Dermis blood vessel endothelial cell (primary cell): ENCODE measurements at places on chromosomes 2 and 18. TPM values are rescaled to one million over a fixed set of nuclear protein-coding genes. Genes with fewer than 3 reads are reported as not detected.
A peak's percentile ranks its signal among the peaks of the same experiment; 100 is the strongest.

The SCYGR4 gene
- not detected in 2 replicates for total RNA-seq

The EMILIN1 gene
- 33.7 and 41.9 TPM in 2 replicates for total RNA-seq

The RRM2 gene
- total RNA-seq = 19.9 and 90.8 TPM in 2 replicates

The MDH1 gene
- total RNA-seq = 118 and 139 TPM in 2 replicates

The CSRNP3 gene
- total RNA-seq = 0.51 and 0.65 TPM in 2 replicates

The ACYP2 gene
- total RNA-seq = 8.2 and 9.4 TPM in 2 replicates

The PXDN gene
- 563 and 762 TPM in 2 replicates for total RNA-seq

The IL1R1 gene
- total RNA-seq = 24.2 and 24.7 TPM in 2 replicates

The COL3A1 gene
- total RNA-seq = 4.2 and 10.9 TPM in 2 replicates

The KLF7 gene
- 14.0 and 20.7 TPM in 2 replicates for total RNA-seq

The TEKT4 gene
- total RNA-seq = not detected in 2 replicates

The CDH2 gene
- total RNA-seq = 1.8 and 1.9 TPM in 2 replicates

The IGFBP5 gene
- total RNA-seq = 0.65 and 6.1 TPM in 2 replicates

The POTEF gene
- 0.33 and 0.34 TPM in 2 replicates for total RNA-seq

DNA sequence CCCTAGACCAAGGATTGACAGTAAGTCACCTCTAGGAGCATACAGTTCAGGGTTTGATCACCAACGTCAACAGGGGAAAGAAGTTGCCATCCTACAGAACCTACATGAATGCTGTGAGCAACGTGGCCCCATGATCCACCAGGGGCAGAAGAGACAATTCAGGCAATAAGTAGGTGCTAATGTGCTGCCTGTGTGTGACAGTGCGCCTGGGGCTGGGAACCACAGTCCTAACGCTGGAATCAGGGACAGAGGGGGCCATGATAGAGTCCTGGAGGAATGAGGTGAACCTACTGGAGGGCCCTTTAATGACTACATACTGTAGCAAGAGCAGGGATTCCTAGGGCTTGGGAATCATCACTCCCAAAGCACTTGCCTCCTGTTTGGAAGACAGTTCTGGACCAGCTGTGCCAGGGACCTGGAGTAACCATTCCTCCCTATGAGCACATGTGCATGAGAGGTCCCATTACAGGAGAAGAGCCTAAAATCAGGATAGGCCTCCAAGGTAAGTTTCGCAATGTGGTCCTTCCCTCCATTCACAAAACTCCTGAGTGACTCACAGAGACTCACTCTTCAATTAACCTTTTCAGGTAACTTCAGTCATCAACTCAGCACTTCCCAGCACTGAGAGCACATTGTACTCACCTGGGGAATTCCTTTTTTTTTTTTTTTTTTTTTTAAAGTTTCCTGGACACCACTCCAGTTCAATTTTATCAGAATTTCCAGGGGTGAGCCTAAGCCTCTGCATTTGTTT lies 214.0 kb downstream of the TMEM163 start:
- DNase-seq = no peak

DNA sequence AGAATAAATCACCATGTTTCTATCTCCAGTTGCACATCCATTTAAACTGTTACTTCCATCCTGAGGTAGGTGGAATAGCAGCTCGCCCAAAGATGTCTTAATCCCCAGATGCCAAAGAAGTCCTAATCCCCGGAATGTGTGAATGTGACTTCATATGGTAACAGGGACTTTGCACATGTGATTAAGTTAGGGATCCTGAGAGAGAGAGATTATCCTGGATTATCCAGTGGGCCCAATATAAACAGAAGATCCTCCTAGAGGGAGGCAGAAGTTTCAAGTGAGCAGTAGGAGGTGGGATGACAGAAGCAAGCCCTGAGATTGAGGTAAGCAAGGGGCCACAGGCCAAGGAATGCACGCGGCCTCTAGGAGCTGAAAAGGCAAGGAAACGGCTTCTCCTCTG lies 19.8 kb downstream of the CREG2 start:
- no peak for DNase-seq

- no peak for DNase-seq
Observed at GRCh38 chr2:171958475-171958874, 36.2 kb downstream of the HAT1 start.

DNA sequence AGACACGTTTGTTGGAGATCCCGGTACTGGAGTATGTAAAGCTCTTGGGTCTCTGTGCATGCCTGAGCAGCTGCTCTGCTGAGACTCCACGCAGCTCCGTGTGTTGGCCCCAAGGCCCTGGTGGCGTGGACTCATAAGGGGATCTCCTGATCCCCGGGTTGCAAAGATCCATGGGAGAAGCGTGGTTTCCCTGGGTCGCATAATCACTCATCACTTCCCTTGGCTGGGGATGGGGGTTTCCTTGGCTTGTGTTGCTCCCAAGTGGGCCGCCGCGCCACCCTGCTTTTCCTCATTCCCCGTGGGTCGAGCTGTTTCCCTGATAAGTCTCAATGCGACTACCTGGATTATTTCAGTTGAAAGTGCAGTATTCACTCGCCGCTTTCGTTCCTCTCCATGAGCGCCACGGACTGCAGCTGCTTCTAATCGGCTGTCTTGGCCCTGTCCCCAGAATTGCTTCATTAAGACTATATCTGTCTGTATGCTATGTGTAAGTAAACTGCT lies 76.0 kb downstream of the EPC2 start:
- no peak for DNase-seq

DNA sequence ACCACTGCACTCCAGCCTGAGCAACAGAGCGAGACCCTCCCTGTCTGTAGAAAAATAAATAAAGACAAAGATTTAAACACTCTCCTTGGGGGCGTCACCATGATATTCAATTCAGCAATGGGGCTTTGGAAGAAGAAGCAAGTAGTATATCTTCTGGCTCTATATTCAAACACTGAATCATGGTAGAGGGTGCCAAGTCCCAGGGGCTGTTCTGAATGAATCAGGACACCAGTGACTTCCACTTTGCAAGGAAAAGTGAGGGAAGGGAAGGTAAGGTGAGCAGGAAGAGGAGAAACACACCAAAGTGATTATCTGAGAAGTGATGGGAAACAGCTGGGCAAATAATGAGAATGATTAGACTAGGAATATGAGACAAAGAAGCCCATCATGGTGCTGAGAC lies 80.5 kb downstream of the AAK1 start:
- no peak for DNase-seq

GRCh38 chr2:216279459-216279858 lies 92.8 kb downstream of the MARCHF4 start:
- DNase-seq = peak; percentile 28

DNA sequence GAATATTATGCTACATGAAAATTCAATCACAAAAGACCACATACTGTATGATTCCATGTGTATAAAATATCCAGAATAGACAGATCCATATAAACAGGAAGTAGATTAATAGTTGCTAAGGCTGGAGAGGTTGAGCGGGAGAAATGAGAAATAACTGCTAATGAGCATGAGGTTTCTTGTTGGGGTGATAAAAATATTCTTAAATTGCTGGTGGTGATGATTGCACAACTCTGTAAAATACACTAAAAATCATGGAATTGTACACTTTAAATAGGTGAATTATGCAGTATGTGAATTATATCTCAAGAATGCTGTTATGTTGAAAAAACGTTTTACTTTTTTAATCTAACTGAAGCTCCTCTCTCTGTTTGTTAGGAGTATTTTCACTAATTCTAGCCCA lies 101.8 kb upstream of the CREB1 start:
- DNase-seq = no peak

- no peak for DNase-seq
Observed at GRCh38 chr2:219661955-219662395, 34.5 kb downstream of the SLC4A3 start.

DNA sequence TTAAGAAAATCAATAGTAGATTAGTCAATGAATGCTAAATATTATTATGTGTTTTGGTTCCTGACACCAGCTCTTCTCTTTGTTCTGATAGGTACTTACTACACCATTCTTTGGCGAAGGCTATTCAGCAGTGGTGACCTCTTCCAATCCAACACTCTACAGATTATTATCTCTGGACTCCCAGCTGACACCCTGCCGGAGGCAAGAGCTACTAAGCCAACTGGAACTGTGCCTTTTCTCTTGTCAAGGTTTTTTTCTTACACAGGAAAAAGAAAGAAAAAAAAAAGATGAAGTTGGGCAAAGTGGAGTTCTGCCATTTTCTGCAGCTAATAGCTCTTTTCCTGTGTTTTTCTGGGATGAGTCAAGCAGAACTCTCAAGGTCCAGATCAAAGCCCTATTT lies 11.7 kb downstream of the CDH7 start:
- DNase-seq = no peak

- DNase-seq = no peak
Observed at GRCh38 chr2:181786371-181787228, 104.9 kb upstream of the ITPRID2 start.

- no peak for DNase-seq
Observed at GRCh38 chr2:162676515-162676914, 162.1 kb downstream of the KCNH7 start.

DNA sequence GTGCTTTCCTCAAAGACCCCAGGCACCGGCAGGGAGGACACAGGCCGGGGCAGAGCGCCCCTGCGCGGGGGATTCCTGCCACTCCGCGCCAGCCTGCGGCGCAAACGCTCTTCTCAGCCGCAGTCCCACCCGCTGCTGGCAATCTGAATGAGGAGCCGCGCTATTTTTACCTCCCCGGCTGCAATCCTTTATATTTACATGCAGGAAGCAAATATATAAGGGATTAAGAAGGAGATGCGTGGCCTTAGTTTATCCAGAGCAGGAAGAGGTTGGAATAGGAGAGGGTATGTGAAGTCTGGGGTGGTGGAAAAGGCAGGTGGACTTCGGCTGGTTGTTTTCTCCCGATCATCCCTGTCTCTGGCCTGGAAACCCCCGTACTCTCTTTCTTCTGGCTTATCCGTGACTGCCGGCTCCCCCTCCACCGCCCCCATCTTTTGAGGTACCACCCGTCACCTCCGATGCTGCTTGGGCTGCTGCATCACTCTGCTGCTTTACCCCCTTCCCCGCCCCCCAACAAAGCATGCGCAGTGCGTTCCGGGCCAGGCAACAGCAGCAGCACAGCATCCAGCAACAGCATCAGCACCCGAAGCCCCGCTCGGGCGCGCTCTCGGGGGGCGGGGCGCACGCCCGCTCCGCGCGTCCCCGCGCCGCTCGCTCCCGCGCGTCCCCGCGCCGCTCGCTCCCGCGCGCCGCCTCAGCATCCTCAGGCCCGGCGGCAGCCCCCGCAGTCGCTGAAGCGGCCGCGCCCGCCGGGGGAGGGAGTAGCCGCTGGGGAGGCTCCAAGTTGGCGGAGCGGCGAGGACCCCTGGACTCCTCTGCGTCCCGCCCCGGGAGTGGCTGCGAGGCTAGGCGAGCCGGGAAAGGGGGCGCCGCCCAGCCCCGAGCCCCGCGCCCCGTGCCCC lies at the start of gene ADAM23:
TSS of gene ADAM23 (plus strand) at position 700 of the 902 bp plus-strand sequence. CDS start 335 bp downstream, outside the sequence.
- DNase-seq = peak; percentile 65

DNA sequence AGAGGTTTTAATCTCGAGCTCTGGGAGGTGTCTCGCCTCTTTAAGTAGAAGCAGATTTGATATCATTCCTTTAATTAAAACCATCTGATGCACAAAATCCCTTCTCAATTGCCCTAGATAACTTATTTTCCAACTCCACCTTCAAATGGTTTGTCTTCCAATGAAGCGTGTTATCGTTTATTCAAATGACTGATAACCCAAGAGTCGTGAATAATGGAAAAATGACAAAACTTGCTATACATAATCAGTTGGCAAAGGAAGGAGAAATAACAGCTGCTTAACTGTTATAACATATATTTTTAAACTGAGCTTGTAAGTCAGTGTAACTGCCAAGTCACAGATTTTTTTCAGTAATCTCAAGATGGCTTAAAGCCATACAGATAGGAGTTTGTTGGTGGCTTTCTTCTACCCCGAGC lies 144.6 kb downstream of the QPCT start:
- no peak for DNase-seq

DNA sequence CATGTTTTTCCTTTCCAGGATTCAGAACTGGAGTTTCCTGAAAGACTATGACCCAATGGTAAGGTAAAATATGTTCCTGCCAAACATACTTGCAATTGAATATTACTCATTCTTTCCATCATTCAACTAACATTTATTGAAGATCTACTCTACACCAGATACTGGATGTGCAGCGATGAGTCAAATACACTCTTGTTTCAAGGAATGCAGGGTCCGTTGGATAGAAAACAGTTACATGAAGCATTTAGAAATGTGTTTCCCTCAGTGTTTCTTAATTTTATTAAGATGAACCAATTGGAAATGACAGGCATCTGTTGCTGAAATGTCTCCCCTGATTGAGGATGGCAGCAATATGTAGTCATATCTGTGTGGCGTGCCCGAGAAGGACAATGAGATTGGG lies 14.8 kb upstream of the SLC66A3 start:
- DNase-seq = no peak
